ENCODE measurements at places on chromosomes 7 and 10.
A peak's percentile ranks its signal among the peaks of the same experiment; 100 is the strongest.

GRCh38 chr7:37341033-37341630 is 107.5 kb downstream of the ELMO1 start:
- DNase-seq = no peak

DNA sequence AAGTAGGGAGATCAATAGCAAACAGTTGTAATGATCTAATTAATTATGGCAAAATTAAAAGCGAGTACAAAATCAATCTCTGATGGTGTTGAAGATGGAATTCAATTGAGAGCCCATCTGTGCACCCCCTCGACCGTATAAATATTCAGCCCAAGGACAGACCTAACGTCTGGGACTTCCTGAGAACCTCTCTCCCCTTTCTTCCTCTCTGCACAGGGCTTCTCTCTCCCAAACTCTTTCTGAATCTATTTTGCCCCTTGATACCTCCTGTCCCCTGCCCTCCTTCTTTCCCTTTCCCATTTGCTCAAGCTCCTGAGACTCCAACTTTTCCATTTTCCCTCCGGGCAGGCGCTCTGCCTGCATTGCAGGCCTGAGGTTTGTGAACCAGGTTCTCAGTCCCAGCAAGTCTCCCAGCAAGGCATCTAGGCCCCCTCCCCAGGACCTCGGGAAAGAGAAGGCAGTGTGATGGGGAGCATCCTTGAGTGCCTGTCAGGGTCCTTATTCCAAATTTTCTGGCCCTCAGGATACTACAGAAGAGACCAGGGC is 8.5 kb upstream of the PAX2 start:
- no peak for DNase-seq

DNA sequence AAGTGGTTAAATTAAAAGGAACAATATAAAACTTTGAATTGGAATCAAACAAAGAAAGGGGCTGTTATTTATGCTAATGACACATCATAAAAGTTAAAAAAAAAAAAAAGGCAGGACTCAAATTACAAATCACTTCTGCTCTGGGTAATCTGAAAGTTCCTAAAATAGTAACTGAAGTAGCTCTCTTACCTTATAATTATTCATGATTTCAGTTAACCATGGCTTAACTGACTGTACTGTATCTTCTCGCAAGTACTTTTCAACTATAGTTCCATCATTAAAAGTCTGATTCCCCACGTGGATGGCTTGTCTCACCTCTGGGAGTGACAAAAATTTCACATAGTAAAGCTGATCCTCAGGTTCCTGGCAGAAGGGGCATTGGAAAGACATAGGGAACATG is 82.5 kb downstream of the CPVL start:
- no peak for DNase-seq

DNA sequence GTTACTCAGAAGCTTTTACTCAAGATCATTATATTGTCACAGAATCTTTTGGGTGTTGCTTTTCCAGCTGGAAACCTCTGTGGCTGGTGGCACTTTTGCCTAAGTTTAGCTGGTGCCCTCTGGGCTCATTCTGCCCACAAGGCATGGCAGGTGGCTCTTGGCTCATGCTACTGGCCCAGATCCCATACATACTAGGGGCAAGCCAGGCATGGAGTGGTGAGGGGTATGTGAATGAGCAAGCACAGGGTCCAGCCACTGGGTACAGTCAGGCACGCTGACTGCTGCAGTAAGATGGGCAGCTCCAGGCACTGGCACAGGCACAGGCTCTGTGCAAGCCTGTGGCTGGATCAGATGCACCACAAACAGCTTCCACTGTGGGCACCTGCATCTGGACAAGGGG is 375.0 kb upstream of the SEMA3C start:
- DNase-seq = no peak

GRCh38 chr10:119079599-119080520 is 757 bp downstream of the EIF3A start:
- DNase-seq = peak; percentile 65
